ENCODE measurements at places on chromosomes 5 and 9.

DNA sequence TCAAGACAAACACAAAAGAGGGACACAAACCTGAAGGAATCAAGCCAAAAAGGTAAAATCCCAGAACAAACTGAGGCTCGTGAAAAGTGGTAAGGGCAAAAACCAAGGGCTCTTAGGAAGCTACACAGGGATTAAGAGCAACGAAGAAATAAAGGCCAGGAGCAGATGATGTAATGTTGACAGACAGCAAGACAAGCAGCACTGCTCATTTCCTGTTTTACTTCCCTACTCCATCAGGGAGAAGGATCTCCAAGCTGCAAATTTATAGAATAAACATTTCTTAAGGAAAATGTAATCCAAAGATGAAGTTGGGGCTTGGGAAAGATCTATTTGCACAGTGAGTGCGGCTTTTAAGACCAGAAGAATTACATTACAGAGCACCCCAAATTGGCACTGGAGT lies 182.3 kb upstream of the MAP1B start:
- DNase-seq: peak; percentile 73

- no peak for DNase-seq
Measured at GRCh38 chr5:35303152-35303551, 72.9 kb upstream of the PRLR start.

- no peak for DNase-seq
Measured at GRCh38 chr9:80841888-80842287, 847.5 kb downstream of the TLE1 start.

GRCh38 chr5:68699966-68700365 lies 393.8 kb upstream of the SLC30A5 start:
- no peak for DNase-seq

DNA sequence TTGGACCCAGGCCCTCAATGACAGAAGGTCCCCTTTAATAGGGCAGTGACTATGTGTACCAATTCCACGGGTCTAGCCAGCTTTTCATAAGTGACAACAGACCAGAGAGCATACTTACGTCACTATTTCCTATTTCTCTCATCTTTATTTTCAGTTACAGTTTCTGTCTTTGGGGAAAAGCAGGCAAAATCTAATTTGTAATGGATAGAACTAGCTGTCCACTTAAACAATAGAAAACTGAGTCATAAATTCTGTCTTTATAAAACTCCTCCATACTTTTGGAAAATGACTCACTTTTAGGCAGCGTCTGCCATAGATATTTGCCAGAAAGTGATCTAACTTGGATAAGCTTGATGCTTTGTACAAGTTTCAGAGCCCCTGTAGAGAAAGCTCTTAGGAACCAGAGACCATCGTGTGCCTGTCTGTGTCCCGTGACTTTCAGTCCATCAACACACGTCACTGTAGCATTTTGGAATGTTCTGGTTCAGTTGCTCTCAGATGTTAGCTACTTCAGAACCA lies 101.9 kb downstream of the F2RL2 start:
- DNase-seq: peak; percentile 85

DNA sequence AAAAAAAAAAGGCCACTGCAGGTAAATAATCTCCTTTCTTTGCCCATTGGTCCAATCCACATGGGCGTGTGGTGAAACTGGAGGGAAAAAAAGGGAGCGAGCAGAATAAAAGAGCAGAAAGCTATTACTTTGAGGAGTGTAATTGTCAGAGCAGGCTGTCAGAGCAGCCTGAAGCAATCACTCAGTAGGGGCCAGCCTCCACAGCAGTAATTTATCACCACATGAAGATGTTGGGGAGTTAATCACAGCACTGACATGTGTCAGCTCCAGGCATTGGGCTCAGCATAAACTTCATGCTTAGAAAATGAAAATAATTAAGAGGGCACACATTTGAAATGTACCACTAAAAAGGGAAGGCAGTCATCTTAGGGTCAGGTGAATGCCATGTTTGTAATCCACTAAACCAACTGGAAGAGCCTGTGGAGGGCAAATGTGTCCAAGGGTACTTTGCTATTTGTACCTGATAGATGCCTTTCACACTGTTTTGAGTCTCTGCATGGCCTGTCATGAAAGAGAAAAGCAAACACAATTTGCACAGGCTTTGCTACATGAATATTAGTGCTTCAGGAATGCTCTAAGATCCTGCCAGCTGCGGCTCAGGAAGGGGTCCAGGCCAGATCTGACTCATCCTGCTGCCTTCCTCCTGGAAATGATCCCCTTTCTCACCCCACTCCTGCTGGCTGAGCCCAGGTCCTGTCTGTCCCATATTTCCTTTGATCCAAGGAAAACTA lies 2.9 kb upstream of the PTGER4 start:
- DNase-seq: peak; percentile 82

DNA sequence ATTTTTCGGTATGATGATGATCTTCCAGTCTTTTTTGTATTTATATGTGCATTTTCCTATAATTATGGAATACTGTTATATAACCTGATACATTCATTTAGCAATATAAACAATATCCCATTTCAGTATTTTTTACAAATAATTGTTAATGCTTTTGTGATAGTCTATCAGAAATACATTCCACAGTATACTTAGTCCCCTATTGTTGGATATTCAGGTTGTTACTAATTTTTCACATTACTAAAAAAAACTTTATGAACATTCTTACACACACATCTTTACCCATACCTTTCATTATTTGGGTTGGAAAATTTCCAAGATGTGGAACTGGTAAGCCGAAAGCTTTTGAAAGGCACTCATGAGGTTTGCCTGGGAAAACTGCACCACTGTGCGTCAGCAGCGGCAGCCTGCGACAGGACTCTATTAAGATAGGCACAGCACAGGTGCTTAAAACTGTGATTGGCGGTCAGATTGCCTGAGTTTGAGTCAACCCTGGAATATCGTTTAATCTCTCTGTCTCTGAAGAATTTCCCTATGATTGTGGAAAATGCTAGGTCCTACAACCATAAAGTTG lies 147.5 kb upstream of the ERCC6L2 start:
- DNase-seq: no peak

GRCh38 chr5:139757727-139758509 lies 37.7 kb upstream of the PSD2 start:
- DNase-seq: no peak

- no peak for DNase-seq
Measured at GRCh38 chr9:130207241-130207992, 35.2 kb downstream of the NCS1 start.

- DNase-seq: no peak
Measured at GRCh38 chr9:136588663-136589464, 43.0 kb upstream of the NOTCH1 start.
